ENCODE measurements at places on chromosomes 6 and 20.

- peak; percentile 63 for DNase-seq
These were observed 6.7 kb downstream of the TSHZ2 start for GRCh38 chr20:52978851-52979250.

DNA sequence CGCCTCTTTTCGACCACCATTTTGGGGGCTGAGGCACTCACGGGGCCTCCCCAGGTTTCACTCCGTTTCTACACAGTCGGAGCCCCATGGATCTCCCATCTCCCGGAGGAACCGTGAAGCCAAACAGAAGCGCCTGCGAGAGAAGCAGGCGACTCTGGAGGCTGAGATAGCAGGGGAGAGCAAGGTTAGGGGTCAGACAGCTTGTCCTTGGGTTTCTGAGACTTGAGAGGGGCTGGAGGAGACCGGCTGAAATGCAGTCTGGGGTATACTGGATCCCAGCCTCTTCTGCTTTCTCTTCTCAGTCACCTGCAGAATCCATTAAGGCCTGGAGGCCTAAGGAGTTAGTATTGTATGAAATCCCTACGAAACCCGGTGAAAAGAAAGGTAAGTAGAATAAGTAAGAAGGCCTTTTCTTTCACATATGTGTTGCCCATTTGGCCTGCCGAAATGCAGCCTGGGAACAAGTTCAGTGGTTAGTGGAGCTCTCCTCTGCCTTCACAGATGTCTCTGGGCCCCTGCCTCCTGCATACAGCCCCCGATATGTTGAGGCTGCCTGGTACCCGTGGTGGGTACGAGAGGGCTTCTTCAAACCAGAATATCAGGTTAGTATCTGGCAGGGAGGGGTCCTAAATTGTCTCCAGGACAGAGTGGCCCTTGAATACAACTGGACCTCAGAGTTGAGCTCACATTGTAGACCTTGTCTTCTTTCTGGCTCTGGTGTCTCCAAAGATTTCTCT, 984 bp downstream of the VARS2 start:
- DNase-seq: no peak

DNA sequence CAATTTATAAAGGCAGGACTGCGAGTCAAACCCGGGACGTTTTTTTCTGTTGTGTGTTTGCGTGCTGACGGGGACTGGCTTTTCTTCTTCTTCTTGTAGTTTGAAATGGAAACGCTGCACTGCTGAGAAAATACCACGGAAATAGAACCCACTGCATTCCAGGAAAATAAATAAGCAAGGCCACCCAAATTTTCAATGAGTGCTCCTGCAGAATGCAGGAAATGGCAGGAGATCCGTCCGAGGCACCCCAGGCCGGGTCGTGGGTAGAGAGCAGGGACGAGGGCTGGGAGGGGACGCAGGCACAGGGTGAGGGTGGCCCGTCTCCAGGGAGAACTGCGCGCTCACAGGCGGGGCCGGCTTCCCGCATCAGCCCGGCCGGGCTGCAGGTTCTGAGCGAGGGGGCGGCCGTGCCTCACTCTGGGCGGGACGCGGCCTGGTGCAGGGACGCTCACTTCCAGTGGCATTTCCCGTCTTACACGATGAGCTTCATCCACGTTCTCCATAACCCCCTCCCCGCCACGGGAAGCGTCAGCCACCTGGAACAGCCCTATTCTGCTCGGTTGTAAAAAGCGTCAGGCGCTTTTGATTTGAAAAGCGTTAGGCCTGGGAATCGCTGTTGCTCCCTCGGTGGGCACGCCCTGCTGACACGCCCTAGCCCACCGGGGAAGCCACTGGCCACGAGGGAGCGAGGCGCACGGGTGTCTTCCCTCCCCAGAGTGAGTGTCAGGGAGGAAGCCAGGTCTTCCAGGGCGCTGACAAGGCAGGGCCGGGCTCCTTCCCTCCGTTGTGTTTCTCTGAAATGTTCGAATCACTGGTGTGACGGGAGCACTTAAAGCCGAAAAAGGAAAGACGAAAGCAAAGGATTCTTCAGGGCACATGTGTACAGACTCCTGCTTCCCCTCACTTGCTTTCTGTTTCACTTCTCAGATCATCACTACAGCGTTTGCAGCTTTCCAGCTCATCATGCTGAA, 17.9 kb upstream of the EXOC2 start:
- peak; percentile 53 for DNase-seq

DNA sequence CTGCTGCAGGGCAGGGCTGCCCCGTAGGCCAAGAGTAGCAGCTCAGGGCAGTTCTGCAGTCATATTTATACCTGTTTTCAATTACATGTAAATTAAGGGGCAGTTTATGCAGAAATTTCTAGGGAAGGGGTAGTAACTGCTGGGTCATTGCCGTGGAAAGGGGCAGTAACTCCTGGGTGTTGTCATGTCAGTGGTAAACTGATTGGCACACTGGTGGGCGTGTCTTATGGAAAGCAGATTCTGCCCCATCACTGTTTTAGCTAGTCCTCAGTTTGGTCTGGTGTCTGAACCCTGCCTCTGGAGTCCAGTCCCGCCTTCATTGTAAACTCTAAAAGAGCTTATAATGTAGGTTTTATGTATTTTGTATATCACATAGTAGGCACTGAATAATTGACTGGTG, 22.1 kb downstream of the MAP3K4 start:
- DNase-seq: no peak

DNA sequence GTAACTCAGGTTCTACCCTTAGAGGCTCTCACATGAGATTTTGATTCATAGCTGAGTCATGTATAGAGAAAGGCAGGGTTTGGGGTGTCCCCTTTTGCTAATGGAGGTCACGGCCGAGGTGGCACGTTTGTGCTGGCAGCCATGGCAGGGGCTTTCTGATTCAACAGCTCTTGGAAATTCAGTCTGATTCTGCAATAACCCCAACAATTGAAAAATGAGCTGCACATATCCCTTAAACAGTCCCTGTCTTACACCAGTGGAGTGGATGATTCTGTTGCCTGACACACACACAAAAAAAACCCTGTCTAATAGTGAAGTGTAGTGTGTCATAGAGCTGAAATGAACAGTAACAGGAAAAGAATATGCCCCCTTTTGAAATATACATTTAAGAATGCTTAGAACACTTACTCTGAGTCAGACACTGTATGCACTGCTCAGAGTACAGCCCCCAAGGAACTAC, 40.4 kb upstream of the ARG1 start:
- DNase-seq: no peak

- DNase-seq: no peak
These were observed 359.6 kb upstream of the KCNQ5 start for GRCh38 chr6:72262254-72262653.

DNA sequence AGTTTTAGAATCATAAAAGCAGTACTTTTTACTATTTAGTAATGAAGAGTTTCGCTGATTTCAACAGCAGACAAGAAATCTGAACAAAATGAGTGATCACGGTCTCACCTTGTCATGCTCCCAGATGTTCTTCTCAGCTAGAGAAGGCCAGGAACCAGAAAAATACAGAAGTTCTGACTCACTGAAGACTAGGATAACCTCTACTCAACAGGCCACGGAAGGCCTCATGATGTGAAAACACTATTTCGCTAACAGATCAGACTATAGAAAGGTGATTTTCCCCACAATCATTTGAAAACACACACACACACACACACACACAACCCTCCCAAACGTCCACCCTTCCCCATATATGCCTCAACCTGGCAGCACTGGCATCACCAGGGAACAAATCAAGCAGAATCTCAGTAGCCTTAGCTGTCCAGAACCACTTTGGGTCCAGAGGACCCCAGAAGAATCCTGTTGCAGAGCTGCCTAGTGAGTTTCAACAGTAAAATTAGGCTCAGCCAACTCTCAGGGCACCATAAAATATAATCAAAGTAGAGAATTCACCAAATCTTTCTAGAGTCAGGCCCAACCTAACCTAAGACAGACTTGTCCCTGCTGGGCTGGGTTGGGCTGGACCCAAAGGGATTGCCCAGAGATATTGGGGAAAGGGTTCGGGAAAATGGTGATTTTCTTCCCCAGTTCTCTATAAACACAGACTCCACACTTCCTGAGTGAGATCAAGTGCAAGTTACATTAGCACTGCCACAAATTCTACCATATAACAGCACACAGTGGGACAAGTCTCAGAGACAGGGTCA, 7.9 kb downstream of the EXOC2 start:
- DNase-seq: peak; percentile 65

- no peak for DNase-seq
These were observed 6.1 kb downstream of the FOXF2 start for GRCh38 chr6:1395506-1395905.

DNA sequence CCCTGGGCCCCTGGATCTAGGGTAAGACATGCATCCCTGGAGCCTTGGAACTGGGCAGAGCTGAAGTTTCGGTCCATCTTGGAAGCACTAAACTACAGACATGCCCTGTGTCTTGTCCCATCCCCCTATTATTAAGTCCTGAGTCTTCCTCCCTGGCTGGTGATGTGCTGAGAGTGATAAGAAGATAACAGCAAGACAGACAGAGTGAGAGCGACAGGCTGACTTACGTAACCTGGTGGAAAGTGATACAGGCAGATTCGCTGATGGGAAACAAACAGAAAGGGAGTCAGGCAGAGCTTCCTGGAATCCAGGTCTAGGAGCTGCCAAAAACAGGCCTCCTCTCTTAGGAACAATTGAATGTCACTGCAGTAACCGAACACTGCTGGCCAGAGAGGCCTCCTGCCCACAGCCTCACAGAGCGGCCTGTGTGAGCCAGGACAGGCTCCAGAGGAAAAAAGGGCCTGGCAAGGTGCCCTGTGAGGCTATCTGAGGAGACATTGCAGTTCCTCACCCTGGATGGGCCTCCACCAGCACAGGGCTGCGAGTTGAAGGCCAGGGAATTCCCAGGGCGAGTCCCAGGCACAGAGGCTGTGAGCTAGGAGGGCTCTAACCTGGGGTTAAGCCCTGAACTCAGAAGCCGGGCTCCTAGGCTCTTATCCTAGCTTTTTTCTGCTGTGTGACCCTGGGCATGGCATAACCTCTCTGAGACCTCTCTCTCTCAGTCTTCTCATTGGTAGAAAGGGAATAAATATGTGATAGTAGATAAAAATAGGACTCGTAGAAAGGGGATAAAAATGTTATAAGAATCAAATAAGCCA, 34.2 kb upstream of the B4GALT5 start:
- DNase-seq: peak; percentile 43

DNA sequence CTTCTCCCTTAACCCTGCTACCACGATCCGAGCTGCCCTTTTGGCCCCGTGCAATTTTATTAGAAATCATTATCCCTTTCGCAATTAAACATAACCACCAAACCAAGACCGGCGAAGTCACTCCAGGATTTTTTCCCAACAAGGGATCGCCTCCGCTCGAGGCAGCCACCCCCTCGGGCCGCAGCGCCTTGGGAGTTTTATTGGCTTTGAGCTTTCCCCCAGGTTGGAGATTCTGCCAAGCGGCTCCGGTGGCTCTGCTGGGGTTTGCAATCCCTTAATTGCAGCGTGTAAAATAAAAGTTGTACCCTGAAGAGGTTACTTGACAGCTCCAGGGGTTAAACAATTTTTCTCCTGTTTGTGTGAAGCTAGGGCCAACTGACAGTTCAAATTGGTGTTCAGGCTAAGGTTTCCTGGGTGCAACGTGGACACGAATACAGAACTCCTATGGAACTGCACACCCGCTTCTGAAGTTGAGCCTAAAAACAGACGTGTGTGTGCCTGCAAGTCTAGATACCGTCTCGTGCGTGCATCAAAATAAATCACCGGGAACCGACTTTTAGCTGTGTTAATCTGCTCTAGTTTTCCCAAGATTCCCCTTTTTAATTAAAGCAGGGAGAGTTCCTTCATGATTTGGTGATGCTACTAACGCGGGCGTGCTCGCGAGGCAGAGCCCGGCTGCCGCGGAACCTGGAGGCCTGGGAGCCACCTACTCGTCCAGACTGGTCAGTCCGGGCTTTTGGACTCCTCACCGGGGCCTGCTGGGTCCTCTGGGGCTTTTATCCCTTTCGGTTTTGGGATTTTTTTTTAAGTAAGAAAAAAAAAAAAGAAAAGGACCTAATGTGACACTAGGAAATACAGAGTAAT, 975 bp upstream of the TFAP2A start:
- no peak for DNase-seq

GRCh38 chr6:96624957-96625356, 62.0 kb downstream of the FHL5 start:
- DNase-seq: no peak

- peak; percentile 51 for DNase-seq
These were observed 34.1 kb downstream of the UTRN start for GRCh38 chr6:144319211-144319610.

DNA sequence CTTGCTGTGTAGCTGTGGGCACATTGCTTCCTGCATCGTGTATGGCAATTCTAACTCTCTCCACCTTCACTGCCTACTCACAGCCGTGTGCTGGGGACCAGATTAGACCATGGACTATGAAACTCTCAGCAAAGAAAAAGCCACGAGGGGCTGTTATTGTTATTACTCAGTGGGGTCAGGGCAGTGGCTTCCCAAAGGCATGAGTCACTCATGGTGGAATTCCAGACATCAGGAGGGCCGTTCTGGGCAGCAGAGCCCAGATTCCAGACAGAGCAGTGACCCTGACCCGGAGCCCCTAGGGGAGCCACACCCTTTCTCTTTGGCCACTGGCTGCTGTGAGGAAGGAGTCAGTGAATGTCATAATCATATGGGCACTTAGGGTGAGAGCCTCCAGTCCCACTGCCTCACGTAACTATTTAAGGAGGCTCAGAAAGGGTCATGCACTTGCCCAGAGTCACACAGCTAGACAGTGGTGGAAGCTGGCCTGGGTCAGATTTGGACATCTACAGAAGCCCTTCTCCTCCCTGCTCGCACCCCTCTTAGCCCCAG, 22.2 kb upstream of the CCN5 start:
- peak; percentile 95 for DNase-seq

DNA sequence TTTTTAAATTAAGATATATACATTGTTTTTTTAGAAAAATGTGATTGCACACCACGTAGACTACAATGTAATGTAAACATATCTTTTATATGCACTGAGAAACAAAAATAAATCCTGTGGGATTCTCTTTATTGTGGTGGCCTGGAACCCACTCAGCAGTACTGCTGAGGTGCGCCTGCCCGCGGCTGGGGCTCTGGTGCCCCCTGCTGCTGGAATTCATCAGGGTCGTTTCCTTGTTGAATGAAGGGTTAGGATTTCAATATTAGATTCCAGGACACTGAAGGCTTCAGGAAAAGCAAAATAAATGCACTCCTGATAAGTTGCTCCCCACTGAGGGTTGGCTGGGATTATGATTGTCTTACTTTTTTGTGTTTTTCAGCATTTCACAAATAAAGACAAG, 175.8 kb upstream of the GGTLC1 start:
- peak; percentile 15 for DNase-seq

GRCh38 chr20:29296256-29297230, 1960.9 kb upstream of the DEFB115 start:
- no peak for DNase-seq

- no peak for DNase-seq
These were observed 47.7 kb downstream of the SPATA2 start for GRCh38 chr20:49867453-49868215.

GRCh38 chr6:31940256-31940664, 5.6 kb upstream of the CFB start:
- DNase-seq: peak; percentile 28

DNA sequence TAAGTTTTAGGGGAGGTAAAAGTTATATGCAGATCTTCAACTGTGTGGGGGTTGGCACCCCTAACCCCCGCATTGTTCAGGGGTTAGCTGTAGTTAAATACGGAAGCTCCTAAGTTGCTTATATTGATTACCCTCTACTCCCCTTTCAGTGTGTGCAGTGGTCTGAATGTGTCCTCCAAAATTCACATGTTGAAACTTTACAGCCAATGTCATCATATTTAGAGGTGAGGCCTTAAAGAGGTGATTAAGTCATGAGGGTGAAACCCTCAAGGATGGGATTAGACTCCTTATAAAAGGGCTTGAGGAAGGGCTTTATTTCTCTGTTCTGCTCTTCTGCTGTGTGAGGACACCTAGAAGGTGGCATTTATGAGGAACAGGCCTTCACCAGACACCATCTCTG, 22.3 kb downstream of the TULP4 start:
- DNase-seq: no peak

- no peak for DNase-seq
These were observed 152.2 kb downstream of the SOX4 start for GRCh38 chr6:21745543-21746337.
